ENCODE measurements at places on chromosomes 7 and 10. TPM values are rescaled to one million over a fixed set of nuclear protein-coding genes. Genes with fewer than 3 reads are reported as not detected.
A peak's percentile ranks its signal among the peaks of the same experiment; 100 is the strongest.

- no peak for DNase-seq
- H3K27ac ChIP-seq = peak overlapping the region; percentile 84
- no peaks in the 10 kb centered on the region for H3K27me3 ChIP-seq
Measured at GRCh38 chr7:98286093-98286539, 4.6 kb downstream of the BRI3 start.

DNA sequence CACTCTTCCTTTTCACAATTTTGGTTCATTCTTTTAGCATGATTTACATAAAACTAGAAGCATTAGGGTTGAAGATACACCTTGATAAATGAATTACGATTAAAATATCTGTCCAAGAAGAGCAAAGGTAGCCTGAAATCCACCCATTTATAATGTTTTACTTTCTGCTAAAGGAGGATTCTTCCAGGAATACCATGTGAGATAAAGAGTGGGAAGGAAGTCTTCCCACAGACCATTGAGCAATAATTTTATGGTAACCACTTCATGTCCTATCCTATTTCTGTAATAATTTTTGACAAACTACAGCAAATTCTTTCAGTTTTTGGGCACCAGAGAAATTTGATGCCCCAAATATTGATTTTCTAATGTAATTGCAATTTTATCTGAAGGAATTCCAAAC, 150.6 kb upstream of the STEAP4 start:
- no peaks in the 10 kb centered on the region for H3K4me1 ChIP-seq
- H3K27ac ChIP-seq = no peak overlapping the region
- no peak for DNase-seq
- no peak overlapping the region for H3K4me3 ChIP-seq

- DNase-seq = no peak
- H3K27me3 ChIP-seq = no peaks in the 10 kb centered on the region
- no peak overlapping the region for H3K27ac ChIP-seq
- no peaks in the 10 kb centered on the region for H3K36me3 ChIP-seq
- H3K4me3 ChIP-seq = no peak overlapping the region
- H3K4me1 ChIP-seq = no peaks in the 10 kb centered on the region
Measured at GRCh38 chr7:148865283-148865682, 18.8 kb downstream of the EZH2 start.

- no peak for DNase-seq
- H3K4me3 ChIP-seq = no peak overlapping the region
- H3K4me1 ChIP-seq = no peaks in the 10 kb centered on the region
- H3K27ac ChIP-seq = no peak overlapping the region
- peaks cover 6% of the 10 kb centered on the region for H3K36me3 ChIP-seq
Measured at GRCh38 chr7:102155821-102156441, 130.7 kb upstream of the SH2B2 start.

DNA sequence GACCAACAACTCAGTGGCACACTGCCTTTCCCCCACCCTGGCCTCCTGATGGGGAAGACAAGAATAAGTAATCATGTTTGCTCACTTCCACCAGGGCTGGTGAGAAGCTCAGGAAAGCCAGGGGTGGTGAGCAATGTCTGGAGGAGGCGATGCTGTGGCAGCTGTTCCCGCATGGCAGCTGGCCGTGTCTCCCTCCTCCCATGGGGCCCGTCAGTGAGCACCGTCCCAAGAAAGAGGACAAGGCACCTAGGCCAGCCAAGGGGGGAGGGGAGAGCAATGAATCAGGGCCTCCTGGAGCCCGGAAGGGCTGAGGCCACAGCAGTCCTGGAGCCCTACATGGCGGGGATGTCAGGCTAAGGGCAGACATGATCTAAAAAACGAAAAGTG, 69.2 kb upstream of the INSIG1 start:
- H3K4me3 ChIP-seq = no peak overlapping the region
- H3K36me3 ChIP-seq = no peaks in the 10 kb centered on the region
- no peaks in the 10 kb centered on the region for H3K4me1 ChIP-seq
- no peaks in the 10 kb centered on the region for H3K27me3 ChIP-seq

- peaks cover 8% of the 10 kb centered on the region for H3K27me3 ChIP-seq
- H3K4me1 ChIP-seq = peaks cover 8% of the 10 kb centered on the region
- no peaks in the 10 kb centered on the region for H3K36me3 ChIP-seq
Measured at GRCh38 chr7:37916017-37916672, 472 bp downstream of the SFRP4 start.

DNA sequence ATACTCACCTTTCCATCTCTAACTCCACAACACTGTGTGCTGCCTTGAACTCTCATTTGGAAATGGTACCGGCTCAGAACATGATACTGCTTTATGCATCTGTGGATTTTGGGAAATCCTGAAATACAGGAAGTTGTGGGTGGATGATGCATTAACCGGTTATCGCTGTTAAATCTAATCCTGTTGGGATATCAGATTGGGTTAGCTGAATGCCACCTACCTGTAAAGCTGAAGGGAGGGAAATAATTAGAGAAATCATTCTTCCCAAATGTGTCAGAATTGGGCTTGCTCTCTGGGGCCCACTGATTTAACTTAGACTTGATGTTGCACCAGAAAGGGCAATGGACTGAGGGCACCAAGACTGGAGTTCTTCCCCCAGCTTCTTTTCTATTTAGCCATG, 54.0 kb downstream of the CH25H start:
- no peaks in the 10 kb centered on the region for H3K36me3 ChIP-seq
- no peak overlapping the region for H3K27ac ChIP-seq
- no peak overlapping the region for H3K4me3 ChIP-seq
- DNase-seq = no peak
- no peaks in the 10 kb centered on the region for H3K27me3 ChIP-seq

DNA sequence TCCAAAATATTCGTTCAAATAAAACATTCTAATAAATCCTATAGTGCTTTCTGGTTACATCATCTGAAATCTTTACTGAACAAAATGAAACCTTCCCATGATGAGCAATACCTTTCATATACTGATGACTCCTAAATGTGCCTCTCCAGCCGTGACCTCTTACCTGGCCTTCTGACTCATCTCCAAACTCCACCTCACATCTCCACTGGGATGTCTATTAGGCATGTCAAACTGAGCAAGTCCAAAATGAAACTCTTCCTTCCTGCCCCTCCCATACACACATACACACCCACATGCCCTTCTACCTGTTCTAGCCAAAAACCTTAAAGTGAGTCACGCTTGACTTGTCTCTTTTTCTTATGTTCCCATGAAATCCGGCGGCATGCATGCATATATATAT, 22.9 kb downstream of the GSAP start:
- H3K27me3 ChIP-seq = no peaks in the 10 kb centered on the region
- no peak overlapping the region for H3K4me3 ChIP-seq
- peaks cover 4% of the 10 kb centered on the region for H3K4me1 ChIP-seq
- H3K27ac ChIP-seq = no peak overlapping the region

DNA sequence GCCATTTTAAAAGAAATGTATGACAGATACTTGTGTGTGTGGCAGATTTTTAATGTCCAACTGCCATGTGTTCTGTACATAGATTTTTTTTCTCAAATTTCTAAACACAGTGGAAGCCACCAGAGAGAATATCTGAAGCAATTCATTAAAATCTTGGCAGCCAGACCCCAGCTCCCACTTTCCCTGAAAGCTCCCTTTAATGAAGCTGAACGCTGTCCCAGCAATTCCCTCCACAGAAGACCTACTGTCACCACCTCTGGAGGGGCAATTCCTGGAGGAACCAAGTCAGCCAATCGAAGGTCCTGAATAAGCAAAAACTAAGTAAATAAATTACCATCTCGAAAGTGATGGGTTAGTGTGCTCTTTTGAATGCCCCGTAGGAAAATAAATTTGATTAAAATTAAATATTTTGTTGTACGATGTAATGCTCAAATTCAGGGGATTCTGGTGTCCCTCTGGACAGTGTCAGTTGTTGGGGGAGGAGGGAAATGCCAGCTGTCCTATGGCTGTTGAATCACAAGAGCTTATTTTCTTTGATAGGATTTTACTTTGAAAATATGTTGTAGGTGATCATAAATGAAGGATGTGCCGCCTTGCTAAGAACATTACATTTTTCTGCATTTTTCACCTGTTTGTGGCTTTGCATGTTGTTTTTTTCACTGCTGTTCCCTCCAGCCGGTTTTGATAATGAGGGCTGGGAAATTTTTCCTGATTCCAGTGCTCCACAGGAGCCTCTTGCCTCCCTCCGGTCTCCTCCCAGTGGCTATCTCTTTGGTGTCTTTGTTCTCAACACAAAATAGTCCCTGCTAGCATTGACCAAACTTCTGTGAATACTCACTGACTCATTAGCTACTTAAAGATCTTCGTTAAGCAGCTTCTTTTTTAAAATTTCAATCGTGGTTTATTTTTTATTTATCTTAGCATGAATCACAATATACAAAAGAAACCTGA, 9.2 kb upstream of the GSAP start:
- no peaks in the 10 kb centered on the region for H3K36me3 ChIP-seq
- peaks cover 5% of the 10 kb centered on the region for H3K4me1 ChIP-seq
- peak overlapping the region; percentile 53 for H3K27ac ChIP-seq
- no peak overlapping the region for H3K4me3 ChIP-seq
- DNase-seq = no peak

DNA sequence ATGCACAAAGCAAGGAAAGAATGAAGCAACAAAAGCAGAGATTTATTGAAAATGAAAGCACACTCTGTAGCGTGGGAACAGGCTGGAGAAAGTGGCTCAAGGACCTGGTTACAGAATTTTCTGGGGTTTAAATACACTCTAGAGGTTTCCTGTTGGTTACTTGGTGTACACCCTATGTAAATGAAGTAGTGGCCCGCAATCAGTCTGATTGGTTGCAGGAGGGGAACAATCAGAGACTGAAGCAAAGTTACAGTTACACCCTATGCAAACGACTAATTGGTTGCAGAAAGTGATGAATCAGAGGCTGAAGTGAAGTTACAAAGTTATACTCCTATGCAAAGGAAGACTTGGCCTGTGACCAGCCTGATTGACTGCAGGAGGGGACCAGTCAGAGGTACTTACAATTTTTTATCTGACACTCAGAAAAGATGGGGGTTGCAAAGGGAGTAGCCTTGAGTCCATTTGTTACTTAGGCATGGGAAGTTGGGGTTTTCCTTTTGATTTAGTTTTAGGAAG, 3.6 kb upstream of the MTPN start:
- H3K27ac ChIP-seq = peak overlapping the region; percentile 67
- H3K27me3 ChIP-seq = no peaks in the 10 kb centered on the region
- H3K4me1 ChIP-seq = no peaks in the 10 kb centered on the region
- no peak overlapping the region for H3K4me3 ChIP-seq
- H3K36me3 ChIP-seq = no peaks in the 10 kb centered on the region

DNA sequence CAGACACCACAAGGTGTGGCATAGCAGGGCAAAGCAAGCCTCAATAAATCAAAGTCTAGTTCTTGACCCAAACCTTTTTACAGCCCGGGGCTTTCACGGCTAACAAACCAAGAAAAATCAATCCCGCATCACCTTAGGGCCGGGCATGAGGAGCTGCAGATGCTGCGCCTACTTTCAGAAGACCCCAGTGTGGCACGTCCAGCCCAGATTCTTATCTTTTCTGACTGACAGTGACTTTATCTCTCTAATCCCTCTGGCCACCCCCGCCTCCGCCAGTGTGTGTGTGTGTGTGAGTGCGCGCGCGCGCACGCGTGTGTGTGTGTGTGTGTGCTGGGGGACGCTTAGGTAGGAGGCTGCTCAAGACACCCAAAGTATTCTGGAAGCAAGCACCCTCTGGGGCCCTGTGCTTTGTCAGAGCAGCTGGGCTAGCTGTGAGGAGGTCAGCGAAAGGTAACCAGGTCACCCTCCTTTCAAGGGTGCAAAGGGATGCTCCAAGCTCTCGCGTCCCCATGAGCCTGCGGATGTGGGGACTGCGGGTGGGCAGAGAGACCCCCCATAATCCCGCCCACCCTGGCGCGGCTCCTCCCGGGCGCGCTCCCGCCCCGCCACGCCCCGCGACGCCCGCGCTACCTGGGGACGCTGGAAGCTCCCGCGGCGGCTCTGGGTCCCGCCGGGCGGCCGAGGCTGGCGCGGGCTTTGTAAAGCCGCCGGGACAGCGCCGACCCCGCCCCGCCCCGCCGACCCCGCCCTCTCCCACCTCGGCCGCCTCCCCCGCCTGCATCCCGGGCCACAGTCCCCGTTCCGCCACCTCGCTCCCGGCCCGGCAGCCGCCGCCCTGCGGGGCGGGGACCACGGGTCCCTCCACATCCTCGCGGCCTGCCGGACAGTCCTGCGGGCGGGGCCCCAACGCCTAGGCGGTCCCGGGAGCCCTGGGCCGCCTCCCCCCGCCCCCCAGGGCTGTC, 57.1 kb upstream of the RHOBTB1 start:
- H3K4me3 ChIP-seq = no peak overlapping the region
- no peaks in the 10 kb centered on the region for H3K36me3 ChIP-seq
- H3K27ac ChIP-seq = no peak overlapping the region
- DNase-seq = peak; percentile 61
- no peaks in the 10 kb centered on the region for H3K27me3 ChIP-seq

DNA sequence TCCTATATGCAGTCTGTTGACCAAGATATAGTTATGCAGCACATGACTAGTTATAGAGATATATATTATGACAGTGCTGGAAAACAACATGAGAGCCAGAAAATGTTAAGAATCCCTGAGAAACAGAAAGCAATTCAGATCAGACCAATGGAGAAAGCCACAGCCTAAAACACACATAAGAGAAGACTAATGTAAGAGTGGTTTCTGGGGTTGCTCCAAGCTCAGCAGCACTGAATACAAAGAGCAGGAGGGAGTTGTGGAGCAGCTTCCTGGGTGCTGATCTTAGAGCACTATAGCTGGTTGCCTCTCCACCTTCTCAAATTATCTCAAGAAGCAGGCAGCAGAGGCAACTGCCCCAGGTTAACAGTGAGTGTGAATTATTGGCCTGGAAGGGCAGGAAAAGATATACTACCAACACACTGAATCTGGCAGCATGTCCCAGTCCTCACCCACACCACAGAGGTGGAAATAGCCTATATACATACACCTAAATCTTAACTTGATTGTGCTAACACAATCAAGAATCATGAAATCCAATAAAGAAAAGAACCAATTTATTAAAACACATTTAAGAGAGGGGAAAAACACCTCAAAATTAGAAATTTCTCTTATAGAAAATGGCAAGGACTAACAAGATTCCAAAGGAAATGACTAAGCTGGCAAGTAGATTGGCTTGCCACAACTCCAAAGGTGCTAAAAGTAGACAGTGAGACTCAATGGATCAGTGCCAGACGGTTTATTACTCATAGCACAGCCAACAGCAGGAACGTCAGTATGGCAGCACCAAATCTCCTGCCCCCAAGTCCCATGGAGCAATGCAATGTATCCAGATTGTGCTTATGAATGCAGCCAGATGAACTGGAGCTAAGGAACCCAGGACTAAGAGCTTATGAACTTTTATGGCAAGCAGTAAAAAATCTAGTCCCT, 5.1 kb downstream of the PTTG1IP2 start:
- no peak for DNase-seq
- no peaks in the 10 kb centered on the region for H3K36me3 ChIP-seq
- H3K27me3 ChIP-seq = no peaks in the 10 kb centered on the region
- no peaks in the 10 kb centered on the region for H3K4me1 ChIP-seq

- DNase-seq = no peak
- H3K27me3 ChIP-seq = no peaks in the 10 kb centered on the region
- peaks cover 12% of the 10 kb centered on the region for H3K36me3 ChIP-seq
- no peak overlapping the region for H3K4me3 ChIP-seq
- peaks cover 5% of the 10 kb centered on the region for H3K4me1 ChIP-seq
Measured at GRCh38 chr10:5895804-5896203, 5.8 kb downstream of the FBH1 start.

CDC123 gene
- total RNA-seq = 44.5 TPM

MACROH2A2 gene
- total RNA-seq = 7.8 TPM

PUS7 gene
- total RNA-seq = 16.7 TPM

CFAP46 gene
- 10.3 TPM for total RNA-seq

LRIT1 gene
- total RNA-seq = not detected

MLLT10 gene
- total RNA-seq = 97.8 TPM

ANKRD26 gene
- 5.6 TPM for total RNA-seq
